COR-L47 (cell line): ENCODE measurements at places on chromosomes 13 and 19.

DNA sequence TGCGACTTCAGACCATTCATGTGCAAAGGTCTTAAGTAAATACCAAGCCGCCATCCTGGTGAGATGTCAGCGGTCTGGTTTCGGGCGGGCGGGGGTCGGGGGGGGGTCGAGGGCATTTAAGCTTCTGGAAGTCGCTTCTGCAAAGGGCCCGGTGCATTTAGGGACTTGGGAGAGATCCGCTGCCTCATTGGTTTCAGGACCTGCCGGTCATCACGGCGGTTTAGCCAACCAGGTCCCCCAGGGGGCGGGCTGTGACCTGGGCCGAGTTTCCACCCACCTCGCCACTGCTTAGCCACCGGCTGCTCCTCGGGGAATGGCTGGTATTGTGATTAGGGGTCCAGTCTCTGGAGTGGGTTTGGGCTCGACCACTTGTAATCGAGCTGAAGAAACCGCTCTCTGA, 7.8 kb downstream of the ANKLE1 start:
- DNase-seq, result no peak

DNA sequence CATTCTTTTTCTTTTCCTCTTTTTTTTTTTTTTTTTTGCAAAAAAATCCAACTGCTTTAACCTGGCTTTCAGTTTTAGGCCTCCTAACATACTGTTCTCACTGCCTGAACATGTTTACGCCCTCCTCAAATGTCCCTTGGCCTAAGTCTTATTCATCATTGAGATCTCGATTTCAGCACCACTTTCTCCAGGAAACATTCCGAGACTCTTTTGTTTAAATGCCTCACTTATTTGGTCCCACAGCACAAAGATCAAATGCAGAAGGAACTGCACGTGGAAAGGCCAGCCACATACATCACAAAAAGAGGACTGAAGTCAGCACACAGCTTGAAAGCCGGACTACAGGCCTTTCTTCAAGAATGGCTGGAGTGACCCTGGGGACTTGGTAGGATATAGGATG, 79.2 kb upstream of the POMP start:
- DNase-seq, result no peak

DNA sequence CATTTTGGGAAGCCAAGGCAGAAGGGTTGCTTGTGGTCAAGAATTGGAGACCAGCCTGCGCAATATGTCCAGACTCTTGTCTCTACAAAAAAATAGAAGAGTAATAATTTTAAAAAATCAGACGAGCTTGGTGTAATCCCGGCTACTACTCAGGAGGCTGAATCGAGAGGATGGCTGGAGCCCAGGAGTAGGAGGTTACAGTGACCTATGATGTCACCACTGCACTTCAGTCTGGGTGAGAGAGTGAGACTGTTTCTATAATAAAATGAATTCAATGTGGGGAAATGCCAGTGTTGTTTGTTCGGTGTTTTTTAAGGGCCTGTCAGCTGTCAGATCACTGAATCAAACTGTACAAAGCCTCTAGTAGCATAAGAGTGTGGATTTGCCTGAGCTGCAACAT, 1.2 kb upstream of the FBXL3 start:
- DNase-seq, result no peak

DNA sequence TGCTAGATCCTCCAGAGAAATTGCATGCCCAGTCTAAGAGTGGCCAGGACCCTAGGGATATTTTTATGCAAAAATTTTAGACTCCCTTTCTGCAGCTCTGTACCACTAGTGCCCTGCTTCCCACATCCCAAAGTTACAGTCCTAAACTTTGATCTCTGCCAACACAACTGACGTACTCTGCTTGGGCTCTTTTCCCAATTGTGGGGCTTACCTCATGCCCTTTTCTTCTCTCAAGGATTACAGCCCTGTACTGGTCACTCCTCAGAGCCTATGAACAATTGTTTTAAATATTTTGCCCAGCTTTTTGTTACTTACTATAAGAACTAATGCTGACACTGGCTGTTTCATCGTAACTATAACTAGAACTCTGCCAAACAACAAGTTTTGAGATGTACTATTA, 57.8 kb upstream of the FBXL3 start:
- DNase-seq, result no peak

DNA sequence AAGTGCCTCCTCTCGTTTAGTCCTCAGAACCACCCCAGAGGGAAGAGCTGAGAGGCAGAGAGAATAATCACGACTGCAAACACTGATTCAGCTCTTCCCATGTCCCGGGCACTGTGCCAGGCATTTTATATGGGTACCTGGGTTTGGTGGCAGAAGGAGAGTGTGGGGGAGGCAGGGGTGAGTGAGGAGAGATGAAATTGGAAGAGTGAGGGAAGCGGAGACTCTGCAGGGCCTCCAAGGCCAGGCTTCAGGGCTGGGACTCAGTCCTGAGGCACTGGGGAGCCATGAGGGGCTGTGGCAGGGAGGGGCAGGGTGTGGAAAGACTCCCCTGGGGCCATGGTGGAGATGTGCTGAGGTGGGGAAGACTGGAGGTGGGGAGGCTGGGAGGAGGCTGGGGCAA, 8.7 kb downstream of the SYNGR4 start:
- DNase-seq, result peak; percentile 77

GRCh38 chr19:51098365-51099046, 9.7 kb downstream of the CTU1 start:
- no peak for DNase-seq

- no peak for DNase-seq
Observed at GRCh38 chr19:10981252-10981895, 20.5 kb downstream of the SMARCA4 start.

DNA sequence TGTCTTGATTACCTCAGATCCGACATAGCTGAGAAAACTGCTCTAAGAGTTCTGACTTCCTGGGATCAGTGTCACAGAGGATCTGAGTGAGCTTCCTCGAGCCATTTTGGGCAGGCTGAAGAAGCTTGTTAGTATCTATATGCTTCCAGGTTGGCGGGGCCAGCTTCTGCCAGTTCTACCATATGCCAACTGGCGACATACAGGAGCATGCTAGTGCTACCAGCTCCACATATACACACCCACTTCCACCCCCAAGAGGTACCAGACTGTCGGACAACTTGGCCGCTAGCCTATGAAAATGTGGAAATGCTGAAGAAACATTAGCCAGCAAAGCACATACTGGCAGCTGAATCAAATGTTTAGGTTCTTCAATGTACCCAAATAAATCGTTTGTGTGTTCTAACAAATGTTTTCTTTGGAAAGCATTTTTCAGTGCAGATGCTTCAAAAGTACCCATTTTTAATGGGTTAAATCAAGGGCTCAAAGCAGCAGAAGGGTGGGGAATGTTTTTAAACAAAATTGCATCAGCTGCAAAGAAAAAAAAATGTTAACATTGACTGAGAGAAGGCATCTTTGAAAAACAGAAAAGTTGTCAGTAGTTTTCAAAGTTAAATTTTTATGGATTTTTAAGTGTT, 163.7 kb downstream of the KLF12 start:
- DNase-seq, result no peak

GRCh38 chr13:110445722-110446574, 115.6 kb downstream of the RAB20 start:
- DNase-seq, result no peak

GRCh38 chr19:35261356-35262100, 7.2 kb upstream of the USF2 start:
- DNase-seq, result no peak

GRCh38 chr13:24348797-24349515, 39.6 kb downstream of the C1QTNF9 start:
- peak; percentile 92 for DNase-seq
